CD4-positive, alpha-beta T cell treated with Interleukin-17A for 1 hour (primary cell): ENCODE measurements at places on chromosomes 7 and 10.
A peak's percentile ranks its signal among the peaks of the same experiment; 100 is the strongest.

DNA sequence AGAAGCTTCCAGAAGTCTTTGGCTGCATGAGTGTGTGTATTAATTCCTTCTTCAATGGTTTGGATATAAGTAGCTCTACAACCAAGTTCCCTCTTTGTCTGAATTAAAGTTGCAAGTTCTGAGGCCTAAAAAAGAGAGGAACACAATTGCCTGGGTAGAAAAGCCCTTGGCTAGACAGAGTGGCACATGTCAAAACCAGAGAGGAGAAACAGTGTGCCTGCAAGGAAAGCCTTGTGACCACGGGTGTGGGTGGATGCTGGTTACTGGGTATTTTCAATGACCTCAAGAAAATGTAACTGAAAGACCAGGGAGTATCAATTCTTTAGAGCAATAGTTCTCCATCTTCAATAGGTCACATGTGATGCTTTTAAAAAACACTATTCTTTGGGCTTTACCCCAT lies 148.3 kb downstream of the SVIL start:
- no peak for DNase-seq

GRCh38 chr7:145884716-145885514 lies 231.7 kb upstream of the CNTNAP2 start:
- no peak for DNase-seq

- no peak for DNase-seq
Measured at GRCh38 chr10:48976196-48976595, 36.6 kb upstream of the LRRC18 start.

GRCh38 chr10:124436191-124436638 lies 13.6 kb downstream of the NKX1-2 start:
- no peak for DNase-seq

DNA sequence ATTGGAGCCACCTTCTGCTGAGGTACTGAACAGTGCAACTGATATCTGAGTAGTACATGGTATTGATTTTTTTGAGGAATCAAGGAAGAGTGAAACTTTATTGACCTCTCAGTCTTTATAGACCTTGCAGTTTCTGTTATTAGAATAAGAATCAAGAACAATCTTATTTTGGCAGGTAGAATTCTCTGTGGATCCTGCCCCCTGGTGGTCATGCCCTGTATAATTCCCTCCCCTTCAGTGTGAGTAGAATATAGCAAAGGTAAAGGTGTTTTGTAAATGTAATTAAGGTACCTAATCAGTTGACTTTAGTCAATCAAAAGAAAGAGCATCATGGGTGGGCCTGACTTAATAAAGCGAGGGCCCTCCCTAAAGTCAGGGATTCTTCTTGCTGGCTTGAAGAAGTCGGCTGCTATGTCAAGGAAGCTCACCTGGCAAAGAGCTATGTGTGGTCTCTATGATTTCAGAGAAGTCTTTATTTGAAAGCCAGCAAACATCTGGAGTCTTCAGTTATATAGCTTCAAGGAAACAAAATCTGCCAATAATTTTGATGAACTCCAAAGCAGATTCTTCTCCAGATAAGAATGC lies 142.8 kb downstream of the LSM5 start:
- DNase-seq: peak; percentile 6

GRCh38 chr10:33008499-33009243 lies 50.6 kb upstream of the ITGB1 start:
- DNase-seq: peak; percentile 80

GRCh38 chr10:123855008-123855684 lies 36.5 kb downstream of the CPXM2 start:
- DNase-seq: no peak

DNA sequence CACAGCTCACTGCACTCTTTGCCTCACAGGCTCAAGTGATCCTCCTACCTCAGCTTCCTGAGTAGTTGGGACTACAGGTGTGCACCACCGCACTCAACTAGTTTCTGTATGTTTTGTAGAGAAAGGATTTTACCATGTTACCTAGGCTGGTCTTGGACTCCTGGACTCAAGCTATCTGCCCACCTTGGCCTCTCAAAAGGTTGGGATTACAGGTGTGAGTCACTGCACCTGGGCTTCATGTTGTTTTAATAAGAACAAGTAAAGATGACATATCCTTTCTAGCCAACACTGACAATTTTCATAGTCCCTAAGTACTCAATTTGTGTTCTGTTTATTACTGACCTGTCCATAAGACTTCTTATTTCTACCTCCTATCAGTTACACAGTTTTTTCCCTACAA lies 16.8 kb downstream of the SEMA3C start:
- DNase-seq: no peak

DNA sequence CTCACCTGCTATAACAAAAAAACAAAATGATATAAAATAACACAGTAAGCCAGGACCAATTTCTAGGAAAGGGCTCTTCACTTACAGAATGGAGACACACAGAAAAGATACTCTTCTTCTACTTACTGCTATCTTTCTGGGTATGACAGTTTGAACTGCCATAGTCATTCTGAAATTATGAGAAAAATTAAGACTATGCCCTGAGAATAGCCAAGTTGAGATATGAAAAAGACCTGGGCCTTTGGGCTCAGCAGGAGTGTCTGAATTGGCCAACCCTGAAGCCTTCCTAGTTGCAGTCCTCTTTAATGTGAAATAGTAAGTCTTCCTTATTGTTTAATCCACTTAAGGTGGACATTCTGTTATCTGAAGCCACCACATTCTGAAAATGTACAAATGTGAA lies 519.5 kb downstream of the GRID1 start:
- DNase-seq: no peak

DNA sequence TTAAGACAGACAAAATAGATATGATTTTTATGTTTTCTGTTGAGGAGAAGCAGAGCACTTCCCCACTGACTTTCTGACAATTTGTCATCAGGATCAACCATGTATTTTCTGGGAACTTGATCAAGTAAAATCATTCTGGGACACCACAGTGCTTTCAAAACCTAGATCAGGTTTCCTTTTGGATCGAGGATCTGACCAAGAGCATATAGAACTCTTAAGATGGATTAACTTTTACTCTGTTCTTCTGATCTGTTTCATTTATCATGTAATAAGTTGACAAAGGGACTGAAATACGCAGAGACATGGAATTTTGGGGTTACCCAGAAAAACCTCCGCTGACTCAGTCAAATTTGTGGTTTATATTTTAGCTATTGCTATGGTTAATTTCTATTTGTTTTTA lies 136.0 kb upstream of the WNT16 start:
- DNase-seq: no peak

GRCh38 chr7:69256634-69257081 lies 341.6 kb upstream of the AUTS2 start:
- DNase-seq: peak; percentile 28

GRCh38 chr7:29285444-29285793 lies 90.8 kb downstream of the CHN2 start:
- DNase-seq: peak; percentile 57

DNA sequence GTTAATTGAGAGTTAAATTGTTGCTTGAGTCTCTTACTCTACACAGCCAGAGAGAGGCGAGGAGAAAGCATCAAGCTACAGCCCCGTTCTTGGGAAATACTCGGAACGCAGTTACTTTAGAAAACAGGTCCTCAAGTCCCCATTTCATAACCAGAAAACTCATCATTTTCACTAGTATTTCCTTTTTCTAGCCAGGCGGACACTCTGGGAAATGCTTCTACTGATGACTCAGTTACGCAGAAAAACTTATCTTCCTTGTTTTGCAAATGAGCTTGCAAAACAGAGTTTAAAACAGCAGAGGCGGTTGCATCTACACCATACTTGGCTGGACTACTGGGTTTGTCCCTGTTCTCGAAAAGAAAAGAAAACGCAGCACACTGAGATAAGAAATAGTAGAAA lies 111.4 kb upstream of the FGFR2 start:
- no peak for DNase-seq

DNA sequence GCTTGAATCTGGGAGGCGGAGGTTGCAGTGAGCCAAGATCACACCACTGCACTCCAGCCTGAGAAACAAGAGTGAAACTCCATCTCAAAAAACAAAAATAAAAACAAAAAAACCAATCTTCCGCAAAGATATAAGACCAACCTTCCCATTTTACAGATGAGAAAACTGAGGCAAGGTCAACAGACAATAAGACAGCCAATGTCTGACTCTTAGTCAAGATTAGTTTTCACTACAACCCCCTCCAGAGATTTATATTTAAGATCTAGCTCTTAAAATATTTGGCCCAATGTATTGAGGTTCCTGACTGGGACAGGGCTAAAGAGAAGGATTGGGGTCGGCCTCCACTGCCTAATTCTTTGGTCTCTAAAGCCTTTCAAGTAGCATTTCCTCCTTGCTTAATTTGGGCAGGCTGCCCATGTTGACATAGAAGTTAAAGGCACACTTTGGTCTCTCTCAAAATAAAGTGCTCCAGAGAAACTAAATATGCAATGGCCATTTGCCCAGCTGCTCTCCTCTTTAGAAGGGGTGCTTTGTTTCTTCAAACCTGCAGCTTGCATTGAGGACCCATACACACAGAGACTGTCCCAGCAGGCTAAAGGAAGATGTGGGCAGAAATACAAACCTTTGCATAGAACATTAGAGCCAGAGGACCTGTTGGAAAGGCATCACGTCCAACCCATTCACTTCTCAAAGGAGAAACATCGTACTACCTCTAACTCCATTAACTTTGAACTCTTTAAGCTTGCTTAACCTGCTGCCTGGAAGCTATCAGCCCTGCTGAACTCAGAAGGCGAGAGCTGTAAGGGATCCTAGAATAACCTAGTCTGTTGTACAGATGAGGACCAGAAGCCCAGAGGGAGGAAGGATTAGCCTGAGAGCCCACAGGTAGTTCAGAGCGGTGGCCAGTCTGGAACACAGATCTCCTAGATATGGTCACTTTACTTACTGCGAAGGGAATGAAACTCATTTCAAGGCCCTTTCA lies 3.9 kb downstream of the TECTB start:
- DNase-seq: no peak

DNA sequence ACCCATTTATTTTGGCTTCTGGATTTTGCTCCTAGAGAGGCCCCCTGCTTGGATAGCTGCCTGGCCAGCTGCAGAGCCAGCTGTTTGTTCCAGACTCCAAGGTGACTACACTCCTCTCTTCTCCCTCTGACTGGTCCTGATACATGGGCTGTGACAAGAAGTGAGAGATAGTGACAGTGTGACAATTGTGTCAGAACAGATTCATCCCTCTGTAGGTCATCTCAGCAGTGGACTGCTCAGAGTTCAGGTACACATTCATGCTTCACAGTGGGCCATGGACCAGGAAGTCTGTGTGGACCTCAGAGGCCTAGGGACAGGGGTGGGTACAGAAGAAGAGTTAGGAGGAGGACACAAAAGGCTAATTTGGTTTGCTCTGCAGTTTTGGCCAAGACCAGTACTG lies 188.2 kb upstream of the MKLN1 start:
- no peak for DNase-seq

DNA sequence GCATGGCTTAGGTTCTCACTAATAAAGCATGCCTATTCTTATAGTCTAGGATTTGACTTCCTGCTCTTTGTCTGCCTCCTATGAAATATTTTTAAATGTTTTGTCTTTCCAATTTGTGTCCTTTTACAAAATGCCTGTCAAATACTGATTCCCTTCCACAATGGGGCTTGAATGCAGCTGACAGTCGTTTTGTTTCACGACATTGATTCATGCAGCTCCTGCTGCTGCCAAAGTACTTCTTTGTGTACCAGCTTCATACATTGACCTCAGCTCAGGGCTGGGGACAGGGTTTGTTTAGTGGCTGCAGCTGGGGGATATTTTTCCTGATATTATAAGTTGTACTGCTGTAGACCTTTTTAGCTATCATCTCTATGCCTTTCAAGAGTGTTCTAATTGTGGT lies 371.9 kb upstream of the CHRM2 start:
- no peak for DNase-seq

DNA sequence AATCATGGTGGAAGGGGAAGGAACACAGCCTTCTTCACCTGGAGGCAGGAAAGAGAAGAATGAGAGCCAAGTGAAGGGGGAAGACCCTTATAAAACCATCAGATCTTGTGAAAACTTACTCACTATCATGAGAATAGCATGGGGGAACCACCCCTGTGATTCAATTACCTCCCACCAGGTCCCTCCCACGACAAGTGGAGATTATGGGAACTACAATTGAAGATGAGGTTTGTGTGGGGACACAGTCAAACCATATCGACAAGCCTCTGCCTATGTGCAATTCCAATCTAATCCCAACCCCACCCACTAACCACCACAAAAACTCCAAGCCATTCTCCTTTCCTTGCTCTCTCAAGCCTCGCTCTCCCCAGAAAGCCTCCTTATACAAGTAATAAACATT lies 69.2 kb downstream of the TAC1 start:
- no peak for DNase-seq

DNA sequence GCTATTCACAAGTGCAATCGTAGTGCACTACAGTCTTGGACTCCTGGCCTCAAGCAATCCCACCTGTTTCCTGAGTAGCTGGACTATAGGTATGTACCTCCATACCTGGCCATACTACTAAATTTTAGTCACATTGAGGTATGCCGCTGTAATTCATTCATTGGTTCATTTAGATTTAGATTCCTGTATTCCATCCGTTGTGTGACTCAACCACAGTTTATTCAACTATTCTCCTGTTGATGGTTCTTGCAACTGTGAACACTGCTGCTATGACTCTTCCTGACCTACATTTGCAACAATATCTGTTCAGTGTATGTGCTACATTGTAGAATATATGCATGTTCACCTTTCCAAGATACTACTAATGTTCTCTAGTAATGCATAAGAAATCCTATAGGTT lies 8.0 kb upstream of the ZCCHC24 start:
- DNase-seq: no peak

DNA sequence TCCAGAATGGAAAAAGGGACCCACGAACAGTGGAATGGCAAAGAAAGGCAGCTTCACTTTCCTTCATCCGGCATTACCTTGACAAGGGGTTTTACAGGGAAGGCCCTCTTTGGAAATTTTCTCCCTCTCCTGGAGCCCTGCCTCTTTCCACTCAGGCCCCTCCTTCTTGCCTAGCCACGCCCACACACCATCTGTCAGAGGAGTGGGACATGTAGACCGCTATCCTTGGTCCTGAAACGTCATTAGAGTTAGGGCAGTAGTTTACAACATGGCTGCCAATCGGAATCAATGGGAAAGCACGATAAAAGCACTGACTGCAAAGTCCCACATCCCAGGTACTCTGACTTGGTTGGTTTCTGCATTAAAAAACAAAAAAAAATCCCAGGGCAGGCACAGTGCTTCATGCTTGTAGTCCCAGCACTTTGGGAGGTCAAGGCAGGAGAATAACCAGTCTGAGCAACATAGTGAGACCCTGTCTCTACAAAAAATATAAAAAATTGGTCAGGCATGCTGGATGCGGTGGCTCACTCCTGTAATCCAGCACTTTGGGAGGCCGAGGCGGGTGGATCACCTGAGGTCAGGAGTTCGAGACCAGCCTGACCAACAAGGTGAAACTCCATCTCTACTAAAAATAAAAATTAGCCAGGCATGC lies 96.4 kb downstream of the MARCHF5 start:
- no peak for DNase-seq

DNA sequence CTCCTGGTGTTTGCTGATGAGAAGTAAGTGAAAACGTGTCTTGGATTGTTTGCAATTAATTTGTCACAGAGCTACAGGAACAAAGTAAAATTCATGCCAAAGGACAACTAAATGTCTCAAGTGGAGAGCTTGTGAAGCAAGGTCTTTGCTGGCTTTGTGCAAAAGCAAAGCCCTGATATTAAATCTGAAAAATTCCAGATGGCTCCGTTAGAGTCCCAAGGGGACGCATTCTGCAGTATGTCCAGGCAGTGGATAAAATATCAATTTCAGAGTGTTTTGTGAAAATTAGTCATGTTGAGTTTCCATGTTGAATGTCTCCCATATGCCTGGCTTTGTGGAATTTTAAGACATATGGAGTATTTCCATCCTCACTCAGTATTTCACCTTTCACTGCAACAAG lies 102.5 kb upstream of the PTN start:
- DNase-seq: no peak
